Calu3 (cell line): ENCODE measurements at places on chromosomes 6 and 20. TPM values are rescaled to one million over a fixed set of nuclear protein-coding genes. Genes with fewer than 3 reads are reported as not detected.

Gene NFKBIL1
- 33.5 and 34.0 TPM in 2 replicates for total RNA-seq

DNA sequence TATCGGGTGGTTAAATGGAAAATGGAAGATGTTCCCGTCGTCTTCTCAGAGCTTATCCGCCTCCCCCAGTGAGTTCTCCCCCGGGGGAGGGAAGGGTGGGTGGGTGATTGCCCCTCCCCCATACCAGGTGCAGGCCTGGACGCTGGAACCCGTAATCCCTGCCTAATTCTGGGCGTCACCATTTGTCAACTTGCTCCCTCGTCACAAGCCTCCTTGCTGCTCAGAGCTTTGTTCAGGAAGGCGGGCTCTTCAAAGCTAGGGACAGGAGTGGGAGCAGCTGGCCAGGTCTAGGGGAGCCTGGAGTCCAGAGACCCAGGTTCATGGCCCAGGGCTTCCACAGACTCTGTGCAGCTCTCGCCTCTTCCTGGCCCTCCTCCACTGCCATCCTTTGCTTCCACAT, 25.6 kb downstream of the CDH22 start:
- DNase-seq = no peak

GRCh38 chr6:43927532-43928210, 157.7 kb downstream of the VEGFA start:
- DNase-seq = peak; percentile 78

- DNase-seq = no peak
Observed at GRCh38 chr6:33546766-33547165, 33.3 kb downstream of the BAK1 start.

Gene CLDN20
- not detected in 2 replicates for total RNA-seq

Gene PDE10A
- total RNA-seq = 22.5 and 23.7 TPM in 2 replicates

Gene LCA5
- 13.9 and 18.3 TPM in 2 replicates for total RNA-seq

DNA sequence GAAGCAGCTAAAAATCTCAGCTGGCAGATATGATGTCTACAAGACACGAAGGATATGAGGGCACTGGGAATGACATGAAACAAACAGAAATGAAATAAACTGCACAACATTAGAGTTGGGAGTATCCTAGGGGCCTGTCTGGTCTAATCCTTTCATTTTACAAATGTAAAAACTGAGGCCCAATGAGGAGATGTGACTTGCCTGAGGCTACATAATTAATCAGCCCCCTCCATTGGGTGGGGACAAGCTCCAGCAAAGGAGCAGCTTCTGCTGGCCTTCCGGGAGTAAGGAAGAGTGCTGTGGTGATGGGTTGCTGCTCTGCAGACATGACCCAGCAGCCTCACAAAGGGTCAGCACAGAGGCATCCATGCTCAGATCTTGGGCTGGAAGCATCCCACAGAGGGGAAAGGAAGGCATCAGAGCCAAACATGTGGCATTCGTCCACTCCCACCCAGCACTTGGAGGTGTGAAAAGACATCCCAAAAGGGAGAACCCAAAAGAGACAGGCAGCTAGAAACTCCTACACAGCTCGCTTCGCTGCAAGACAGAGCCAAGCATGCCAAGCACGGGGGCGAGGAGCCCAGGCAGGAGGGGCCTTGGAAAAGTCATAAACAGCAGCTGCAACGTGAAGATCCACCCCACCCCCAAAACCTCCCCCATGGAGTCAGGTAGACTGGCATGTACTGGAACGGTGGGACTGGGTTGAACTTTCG, 183.7 kb downstream of the UNC5CL start:
- DNase-seq = no peak

- no peak for DNase-seq
Observed at GRCh38 chr6:19382676-19383075, 454.5 kb upstream of the ID4 start.

Gene MLIP
- total RNA-seq = 0.81 and 1.4 TPM in 2 replicates
